ENCODE measurements at places on chromosomes 7 and 10.

DNA sequence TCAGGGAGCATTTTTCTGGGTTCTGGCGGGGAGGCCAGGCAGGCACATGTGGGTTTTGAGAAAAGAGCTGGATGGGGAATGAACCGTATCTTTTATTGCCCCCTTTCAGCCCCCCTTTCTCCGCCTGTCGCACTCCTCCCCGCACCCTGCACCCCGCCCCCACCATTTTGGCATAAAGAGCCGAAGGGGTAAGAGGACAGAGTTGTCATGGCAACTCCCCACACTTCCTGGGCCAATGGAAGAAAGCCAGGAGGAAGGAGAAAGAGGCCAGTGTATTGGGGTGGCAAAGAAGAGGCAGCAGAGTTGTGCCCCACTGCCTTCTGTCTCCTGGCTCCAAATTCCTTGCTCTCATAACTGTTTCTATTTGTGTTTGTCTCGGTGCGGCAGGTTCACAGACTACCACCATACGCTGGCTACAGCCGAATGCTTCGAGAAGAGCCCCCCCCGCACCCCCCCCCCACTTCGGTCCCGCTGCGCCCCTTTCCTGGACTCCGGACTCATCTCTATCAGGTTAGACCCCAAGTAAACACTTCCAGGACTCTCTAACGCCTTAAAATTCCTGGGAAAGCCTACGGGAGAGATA is 3.4 kb downstream of the KCNIP2 start:
- no peak for DNase-seq

GRCh38 chr10:119541046-119541445 is 1.5 kb downstream of the RGS10 start:
- DNase-seq: no peak

DNA sequence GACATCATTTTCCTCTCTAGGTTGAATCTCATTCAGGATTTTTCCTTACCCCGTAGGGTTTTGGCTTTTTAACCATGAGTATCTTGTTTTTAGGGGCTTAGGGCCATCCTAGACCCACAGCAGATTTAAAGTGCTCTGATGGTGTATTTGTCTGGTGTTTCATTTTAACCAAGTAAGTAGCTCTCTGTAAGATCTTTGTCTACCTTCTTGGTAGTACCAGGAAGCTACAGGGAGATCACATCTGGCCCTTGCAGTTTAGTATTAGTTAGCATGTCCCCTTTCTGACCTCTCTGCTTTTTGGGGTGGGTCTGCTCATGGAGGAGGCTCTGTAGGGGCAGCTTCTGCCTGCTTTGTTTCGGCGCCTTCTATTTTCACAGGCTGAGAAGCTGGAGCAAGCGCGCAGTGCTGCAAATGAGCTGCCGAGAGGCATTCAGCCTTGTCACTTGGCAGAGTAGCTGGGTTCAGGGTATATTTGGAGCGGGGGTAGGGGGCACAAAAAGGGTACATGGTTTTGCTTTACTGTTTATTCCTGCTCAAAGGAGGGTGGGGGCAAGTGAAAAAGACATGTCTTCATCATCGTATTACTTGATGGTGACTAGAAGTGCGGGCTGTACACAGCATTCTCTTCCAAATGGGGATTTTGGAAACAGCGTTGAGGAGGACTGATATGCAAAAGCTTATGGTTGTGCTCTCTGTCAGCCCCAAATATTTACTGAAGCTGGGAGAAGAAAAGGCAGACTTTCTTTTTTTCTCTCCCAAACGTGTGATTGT is 146.3 kb downstream of the CELF2 start:
- DNase-seq: no peak

GRCh38 chr7:30937416-30937815 is 25.8 kb downstream of the AQP1 start:
- no peak for DNase-seq

DNA sequence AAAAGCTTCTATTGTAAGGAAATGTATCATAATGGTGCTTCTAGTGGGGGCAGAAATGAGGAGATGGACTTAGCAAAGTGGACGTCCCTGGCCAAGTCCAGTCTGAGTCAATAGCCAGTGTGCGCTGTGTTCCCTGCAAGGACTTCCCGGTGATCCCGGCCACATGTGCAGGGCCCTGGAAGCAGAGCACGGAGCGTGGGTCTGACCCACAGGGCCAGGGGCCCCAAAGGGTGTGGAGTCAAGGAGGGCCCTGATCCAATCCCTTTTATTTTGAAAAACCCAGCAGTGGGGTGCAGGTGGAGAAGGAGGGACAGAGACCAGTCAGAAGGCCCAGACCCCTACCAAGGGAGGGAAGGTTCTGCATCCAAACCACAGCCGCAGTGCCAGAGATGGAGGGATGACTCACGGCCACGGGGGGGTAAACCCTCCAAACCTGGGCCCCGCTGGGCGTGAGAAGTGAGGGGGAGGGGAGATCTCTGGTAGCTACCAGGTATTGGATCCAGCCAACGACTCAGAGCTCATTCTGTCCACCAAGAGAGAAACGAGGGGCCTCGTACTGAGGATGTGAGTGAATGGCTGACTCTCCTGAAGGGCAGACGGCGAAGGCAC is 57.2 kb upstream of the VIPR2 start:
- no peak for DNase-seq

- DNase-seq: no peak
Observed at GRCh38 chr10:97916586-97916985, 66.9 kb downstream of the GOLGA7B start.

DNA sequence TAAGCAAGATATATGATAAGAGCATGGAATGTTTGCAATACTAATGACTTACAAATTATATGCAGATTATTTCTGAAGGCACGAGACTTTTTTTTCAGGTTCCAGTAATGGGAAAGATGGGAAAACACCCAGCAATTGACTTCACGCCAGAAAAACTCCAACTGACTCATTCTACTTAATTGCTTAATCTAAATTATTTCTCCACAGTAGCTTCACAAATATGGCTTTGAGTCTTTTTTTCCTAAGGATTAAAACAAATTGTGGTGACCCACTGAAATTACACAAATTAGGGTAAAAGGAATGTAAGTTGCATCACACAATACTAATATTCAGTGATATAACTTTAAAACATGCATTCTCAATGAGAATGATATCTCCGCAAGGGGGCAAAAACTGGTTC is 138.7 kb downstream of the GNAI1 start:
- no peak for DNase-seq

DNA sequence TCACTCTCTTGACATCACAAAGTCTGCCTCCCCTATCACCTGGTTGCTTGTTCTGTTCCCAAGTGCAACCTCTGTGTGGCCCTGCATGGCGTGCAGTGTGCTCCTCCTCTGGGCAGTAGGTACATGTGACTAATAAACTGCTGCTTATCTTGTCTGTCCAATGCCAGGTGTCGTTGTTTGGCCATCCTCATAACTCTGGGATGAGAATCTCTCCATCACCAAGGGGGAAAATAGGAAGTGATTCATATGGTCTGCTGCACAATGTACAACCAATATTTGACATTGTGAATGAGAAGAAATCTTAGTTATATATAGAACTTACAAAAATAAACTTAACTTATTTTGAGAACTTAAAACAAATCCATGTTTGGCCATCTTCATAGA is 135.2 kb downstream of the INHBA start:
- no peak for DNase-seq

DNA sequence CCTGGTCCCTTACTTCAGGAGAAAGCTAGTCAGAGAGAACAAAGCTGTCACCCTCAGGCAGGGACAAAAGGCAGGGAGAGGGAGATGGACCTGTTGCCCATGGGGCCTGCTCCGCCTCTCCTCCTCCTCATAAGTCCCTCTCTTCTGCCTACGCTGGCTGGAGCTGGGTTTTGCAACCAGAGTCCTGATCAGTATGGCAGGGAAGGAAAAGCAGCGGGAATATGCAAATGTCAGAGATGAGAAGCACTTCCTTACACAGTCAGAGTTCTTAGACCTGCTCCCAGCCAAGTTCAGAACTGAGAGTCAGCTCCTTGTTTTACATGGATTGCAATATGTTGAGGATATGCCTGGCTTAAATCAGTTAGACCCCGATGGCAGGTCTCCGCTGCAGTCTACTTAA is 231.1 kb downstream of the ADAM12 start:
- DNase-seq: no peak

DNA sequence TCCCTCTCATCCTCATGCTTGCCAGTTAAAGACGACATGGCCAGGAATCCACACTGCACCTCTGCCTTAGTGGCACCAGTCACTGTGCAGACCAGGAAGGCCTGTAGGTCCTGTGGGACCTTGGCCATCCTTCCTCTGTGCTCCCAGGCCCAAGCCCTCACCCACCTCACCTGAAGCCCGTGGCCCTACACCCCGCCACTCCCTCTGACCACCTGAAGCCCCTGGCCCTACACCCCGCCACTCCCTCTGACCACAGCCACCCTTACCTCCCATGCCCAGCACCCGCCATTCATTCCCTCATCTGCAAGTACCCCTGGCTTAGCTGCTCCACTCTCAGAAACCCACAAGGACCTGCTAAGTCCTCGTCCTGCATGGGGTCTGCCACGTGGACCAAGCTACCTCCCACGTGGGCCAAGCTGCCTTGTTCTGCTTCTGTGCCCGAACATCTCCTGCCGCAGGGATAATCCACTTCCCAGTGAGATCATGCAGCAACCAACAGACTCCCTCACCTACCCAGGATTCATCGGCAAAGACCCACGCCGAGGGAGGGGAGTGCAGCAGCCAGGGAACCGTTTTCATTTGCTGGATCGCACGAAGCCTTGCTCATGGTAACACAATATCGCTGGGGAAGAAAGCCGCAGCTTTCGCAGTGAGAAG is 151.2 kb downstream of the TCERG1L start:
- DNase-seq: no peak

GRCh38 chr10:4246881-4247358 is 461.9 kb upstream of the KLF6 start:
- DNase-seq: no peak

GRCh38 chr7:108460964-108461363 is 4.7 kb upstream of the NRCAM start:
- no peak for DNase-seq

DNA sequence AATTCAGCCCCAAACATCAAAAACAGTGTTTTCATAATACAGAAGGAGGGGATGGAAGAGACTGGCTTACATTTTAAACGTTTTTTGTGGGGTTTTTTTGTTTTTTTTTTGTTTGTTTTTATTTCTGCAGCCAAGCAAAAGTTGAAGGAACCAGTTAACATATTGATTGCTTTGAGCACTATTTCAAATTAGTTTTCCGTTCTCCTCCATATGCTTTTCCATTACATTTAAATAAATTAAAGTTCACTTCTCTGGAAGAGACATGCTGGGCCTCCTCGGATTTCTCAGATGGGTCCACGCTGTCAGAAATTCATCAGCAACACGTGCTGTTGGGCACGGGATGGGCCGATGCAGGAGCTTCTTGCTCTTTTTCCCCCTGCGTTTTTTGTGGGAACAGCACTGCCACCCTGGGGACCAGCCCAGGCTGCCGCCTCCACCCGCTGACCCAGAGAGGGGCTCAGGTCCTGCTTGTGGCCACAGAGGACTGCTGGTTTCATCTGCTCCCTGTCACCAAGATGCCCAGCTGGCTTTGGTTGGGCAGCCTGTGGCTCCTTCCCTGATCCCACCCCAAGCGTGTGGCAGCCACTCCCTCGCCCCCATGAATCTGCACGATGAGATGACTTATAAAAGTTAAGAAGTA is 67.7 kb upstream of the CHST15 start:
- no peak for DNase-seq

DNA sequence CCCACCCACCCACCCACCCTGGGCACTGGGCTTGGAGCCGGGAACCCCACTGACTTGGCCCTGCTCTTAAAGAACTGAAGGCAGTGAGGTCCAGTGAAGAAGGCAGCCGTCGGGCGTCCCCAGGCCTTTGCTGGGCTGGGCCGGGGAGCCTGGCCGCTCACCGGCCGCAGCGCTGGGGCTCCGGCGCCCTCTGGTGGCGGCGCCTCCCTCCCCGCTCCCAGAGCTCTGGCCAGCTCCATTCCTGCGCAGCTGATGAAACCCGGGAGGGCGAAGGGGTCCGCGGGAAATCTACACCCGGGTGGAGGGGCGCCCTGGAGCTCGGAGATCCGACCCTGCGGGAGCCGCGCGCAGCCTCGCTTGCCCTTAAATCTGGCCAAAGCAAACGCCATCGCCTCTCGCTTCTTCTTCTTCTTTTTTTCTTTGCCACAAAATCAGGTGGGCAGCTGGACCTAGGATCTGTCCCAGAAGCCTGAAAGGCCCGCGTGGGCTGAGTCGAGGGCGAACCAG is 1.7 kb upstream of the CXCL12 start:
- no peak for DNase-seq

GRCh38 chr7:116340943-116341907 is 130.9 kb downstream of the TES start:
- DNase-seq: no peak

- no peak for DNase-seq
Observed at GRCh38 chr7:96061844-96062243, 260.1 kb downstream of the SLC25A13 start.

GRCh38 chr7:19681596-19681995 is 27.2 kb downstream of the POLR1F start:
- no peak for DNase-seq
